ENCODE measurements at places on chromosomes 7 and 10.
A peak's percentile ranks its signal among the peaks of the same experiment; 100 is the strongest.

DNA sequence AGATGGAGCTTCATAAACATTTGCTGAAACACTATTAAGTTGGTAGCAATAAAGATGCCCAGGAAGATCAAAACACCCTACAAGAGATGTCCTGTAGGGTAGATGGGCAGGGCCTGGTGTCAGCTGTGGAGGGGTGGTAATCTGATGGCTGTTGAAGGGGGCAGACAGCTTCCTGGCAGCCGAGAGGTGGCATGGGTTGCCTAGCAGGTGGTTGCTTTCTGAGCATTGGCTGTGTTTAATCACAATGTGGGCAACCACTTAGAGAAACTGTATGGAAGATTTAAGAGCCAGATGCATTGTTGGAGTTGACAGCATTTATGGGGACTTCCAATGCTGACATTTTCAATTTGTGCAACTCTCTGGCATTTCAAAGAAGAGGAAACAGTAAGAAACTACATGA lies 79.9 kb upstream of the SLC26A5 start:
- DNase-seq, result no peak

- no peak for DNase-seq
Measured at GRCh38 chr10:24008164-24009091, 200.5 kb upstream of the KIAA1217 start.

- no peak for DNase-seq
Measured at GRCh38 chr7:150788474-150789269, 11.5 kb downstream of the TMEM176B start.

GRCh38 chr7:45663167-45663921 lies 89.2 kb downstream of the ADCY1 start:
- DNase-seq, result no peak

GRCh38 chr7:15057272-15057671 lies 154.7 kb upstream of the DGKB start:
- DNase-seq, result no peak

GRCh38 chr7:107180378-107180777 lies 11.6 kb downstream of the HBP1 start:
- DNase-seq, result peak; percentile 31

DNA sequence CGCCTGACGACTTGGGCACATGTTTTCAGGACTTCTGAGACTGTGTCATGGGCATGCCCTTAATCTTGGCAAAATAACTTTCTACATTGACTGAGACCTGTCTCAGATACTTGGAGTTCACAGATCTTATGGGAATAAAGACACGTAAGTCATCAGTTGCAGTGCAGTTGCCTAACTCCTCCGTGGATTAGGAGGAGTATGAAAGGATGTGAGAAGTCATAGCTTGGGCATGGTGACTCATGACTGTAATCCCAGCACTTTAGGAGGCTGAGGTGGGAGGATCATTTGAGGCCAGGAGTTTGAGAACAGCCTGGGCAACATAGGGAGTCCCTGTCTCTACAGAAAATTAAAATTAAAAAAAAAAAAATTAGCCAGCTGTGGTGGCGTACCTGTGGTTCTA lies 49.6 kb downstream of the EXOC6 start:
- no peak for DNase-seq

DNA sequence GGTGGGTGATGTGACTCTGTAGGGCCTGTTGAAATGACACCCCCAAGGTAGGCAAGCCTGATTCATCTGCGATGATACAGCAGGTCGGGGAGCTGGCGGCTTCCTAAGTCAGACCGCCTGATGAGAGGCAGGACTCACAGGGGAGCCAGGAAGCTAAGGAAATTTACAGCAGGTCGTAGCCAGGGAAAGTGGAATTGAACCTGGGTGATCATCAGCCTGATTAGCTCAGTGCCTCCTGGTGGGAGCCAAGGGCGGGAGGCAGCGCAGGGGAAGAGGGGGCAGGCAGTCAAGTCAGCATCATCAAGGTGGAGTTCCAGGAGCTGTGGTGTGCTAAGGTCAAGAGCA lies 18.5 kb upstream of the TRIM56 start:
- DNase-seq, result no peak

GRCh38 chr10:16799621-16800020 lies 17.6 kb downstream of the RSU1 start:
- DNase-seq, result no peak

GRCh38 chr7:50943482-50943881 lies 160.8 kb upstream of the GRB10 start:
- no peak for DNase-seq

DNA sequence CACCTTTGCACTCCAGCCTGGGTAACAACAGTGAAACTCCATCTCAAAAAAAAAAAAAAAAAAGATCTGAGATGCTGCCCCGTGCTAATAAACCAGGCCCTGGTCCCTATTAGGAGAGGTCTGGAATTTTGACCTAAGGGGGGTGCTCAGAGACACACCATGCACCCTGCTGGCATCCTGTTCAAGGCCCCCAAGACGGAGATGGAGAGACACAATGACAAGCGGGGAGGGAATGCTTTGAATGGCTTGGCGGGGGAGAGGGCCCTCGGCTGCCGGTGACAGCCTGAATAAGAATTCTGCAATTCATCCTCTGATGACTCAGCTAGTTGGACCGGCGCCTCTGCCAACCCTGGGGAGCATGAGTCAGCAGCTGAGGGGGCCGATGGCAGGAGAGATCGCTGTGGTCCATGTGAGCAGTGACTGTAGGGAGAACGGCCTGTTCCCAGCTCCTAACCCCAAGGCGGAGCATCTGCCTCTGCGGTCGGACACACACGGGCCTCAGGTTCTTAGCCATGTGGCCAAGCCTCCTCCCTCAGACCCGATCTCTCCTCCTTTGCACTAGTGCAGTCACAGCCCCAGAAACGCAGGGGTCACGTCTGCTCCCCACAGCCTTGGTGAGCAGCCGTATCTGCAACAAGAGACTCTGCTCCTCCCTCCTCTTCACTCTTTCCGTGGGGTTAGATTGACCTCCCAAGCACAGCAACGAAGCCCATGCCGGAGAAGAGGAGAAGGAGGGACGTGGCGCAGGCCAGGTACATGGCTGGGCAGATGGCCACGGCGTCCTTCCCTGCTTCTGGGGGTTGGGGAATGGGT lies 14.9 kb downstream of the TRIM56 start:
- DNase-seq, result peak; percentile 17

- no peak for DNase-seq
Measured at GRCh38 chr7:47361236-47361635, 220.7 kb downstream of the TNS3 start.
